Stimulated activated CD4-positive, alpha-beta T cell treated with anti-CD3 and anti-CD28 coated beads, Interleukin-4, amount 100 ng/mL, for 24 hours (primary cell): ENCODE measurements at places on chromosomes 5 and 9.

- DNase-seq, result peak; percentile 47
Observed at GRCh38 chr9:136409557-136410455, 608 bp downstream of the ENTR1 start.

DNA sequence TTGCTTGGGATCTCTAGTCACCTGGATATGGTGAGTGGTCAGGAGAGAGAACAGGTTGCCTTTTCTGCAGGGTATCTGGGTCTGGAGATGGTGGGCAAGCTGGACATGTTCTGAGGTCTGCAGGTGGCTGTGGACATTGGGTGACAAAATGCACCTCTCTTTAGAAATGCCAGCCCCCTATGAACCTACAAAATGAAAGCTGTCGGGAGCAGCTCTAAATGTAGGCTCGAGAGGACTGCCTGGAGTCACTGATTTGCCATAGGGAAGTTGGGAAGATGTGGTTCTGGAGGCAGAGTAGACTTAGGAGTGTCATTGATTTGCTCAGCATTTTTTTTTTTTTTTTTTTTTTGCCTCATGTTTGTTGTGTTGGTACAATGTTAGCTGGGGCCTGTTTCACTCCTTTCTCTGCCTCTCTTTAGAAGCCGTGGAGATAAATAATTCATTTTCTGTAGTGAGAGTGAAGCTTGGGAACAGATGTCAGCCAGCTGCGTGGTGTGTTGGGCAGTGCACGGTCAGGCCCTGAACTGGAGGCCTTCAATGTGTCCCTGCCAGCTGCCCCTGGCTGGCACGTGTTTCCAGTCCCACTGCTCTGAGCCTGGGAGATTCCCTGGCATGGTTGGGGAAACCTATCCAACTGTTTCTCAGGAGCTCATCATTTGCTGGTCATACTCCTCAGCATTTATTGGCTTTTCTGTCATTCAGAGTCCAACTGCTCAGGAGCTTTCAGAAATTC, 5.4 kb downstream of the RGS3 start:
- no peak for DNase-seq

- peak; percentile 18 for DNase-seq
Observed at GRCh38 chr9:123929177-123929869, 603 bp downstream of the DENND1A start.

DNA sequence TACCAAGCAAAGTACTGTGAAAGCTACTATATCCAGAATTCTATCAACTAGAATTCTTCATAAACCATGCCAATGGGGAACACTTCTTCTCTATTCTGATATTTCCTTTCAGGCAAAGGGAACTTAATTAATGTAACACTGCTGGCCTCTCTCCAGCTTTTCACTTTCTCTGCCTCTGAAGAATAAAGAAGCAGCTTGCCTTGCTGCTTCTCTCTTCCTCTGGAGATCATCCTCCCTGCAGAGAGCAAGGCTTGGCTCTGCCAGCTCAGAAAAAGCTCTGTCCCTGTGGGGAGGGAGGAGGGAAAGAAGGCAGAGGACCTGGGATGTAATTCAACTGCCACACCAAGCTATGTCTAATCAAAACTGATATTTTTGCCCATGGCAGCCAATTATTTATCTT, 6.5 kb downstream of the CTNND2 start:
- DNase-seq, result no peak

GRCh38 chr9:92666912-92667532, 2.9 kb downstream of the IPPK start:
- no peak for DNase-seq

- no peak for DNase-seq
Observed at GRCh38 chr5:156043351-156043750, 283.6 kb upstream of the SGCD start.

DNA sequence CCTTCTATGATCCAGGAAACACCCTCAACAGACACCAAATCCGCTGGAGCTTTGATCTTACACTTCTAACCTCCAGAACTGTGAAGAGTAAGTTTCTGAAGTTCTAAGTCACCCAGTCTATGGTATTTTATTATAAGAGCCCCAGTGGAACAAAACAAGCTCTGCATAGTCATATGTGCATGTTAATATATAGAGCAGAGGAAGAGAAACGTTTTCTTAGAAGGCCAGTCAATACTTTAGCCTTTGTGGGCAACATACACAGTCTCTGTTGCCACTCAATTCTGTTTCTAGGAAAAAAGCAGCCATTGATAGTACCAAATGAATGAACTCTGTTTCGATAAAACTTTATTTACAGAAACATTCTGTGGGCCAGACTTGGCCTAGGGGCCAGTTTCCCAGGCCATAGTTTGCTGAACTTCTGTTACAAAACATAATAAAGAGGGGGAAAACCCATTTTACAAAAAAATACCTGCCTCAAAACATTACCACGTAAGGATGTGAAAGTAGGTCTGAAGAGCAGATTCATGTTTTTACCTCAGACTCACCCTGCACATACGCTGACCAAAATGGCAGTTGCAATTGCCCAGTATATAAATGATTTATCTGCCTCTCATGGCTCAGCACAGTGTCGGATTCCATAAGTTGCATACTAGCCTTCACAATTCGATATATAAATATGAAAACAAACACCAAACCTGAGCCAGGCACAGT, 350.5 kb downstream of the SLIT3 start:
- no peak for DNase-seq

DNA sequence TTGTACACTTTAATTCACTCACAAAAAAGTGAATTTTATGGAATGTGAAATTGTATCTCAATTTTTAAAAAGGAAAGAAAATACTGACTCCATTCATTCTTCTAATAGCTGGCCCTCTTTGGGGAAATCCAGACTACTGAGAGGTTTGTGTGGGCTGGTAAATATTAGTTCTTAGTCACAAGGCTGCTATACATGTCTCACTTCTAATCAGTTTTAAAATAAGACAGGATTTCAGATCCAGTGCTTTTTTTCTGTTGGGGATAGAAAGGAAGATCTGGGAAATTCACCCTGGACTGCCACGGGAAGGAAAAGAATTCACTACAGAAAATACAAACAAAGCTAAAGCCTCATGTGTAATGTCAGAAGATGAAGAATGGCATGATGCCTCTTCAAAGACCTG, 32.7 kb upstream of the ADAMTSL1 start:
- DNase-seq, result no peak

DNA sequence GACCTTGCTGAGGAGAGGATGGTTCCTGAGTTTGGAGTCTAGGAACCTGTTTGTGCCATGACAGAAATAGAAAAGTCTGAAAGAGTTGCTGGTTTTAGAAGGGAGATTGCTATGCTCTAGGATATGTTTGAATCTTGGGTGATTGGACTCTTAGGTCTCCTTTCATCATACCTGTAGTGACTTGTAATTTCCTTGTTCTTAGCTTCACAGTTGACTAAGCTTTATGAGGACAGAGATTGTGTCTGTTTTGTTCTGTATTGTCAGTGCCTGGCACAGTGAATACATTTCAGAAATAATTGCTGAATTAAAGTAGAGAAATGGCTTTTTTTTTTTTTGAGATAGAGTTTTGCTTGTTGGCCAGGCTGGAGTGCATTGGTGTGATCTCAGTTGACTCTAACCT, 31.5 kb downstream of the GAPVD1 start:
- no peak for DNase-seq

- no peak for DNase-seq
Observed at GRCh38 chr5:128480906-128481633, 57.0 kb downstream of the FBN2 start.

- DNase-seq, result no peak
Observed at GRCh38 chr5:137118629-137119028, 380.5 kb downstream of the SPOCK1 start.

- DNase-seq, result no peak
Observed at GRCh38 chr9:18611971-18612370, 138.0 kb downstream of the ADAMTSL1 start.

GRCh38 chr5:466661-467310, 23.8 kb downstream of the EXOC3 start:
- no peak for DNase-seq

- DNase-seq, result no peak
Observed at GRCh38 chr5:78005021-78005785, 229.1 kb upstream of the TBCA start.

- DNase-seq, result no peak
Observed at GRCh38 chr9:94156348-94157049, 72.2 kb downstream of the PTPDC1 start.

- no peak for DNase-seq
Observed at GRCh38 chr5:35247648-35248034, 17.4 kb upstream of the PRLR start.

- DNase-seq, result peak; percentile 18
Observed at GRCh38 chr5:61332851-61333320, 828 bp downstream of the ZSWIM6 start.

DNA sequence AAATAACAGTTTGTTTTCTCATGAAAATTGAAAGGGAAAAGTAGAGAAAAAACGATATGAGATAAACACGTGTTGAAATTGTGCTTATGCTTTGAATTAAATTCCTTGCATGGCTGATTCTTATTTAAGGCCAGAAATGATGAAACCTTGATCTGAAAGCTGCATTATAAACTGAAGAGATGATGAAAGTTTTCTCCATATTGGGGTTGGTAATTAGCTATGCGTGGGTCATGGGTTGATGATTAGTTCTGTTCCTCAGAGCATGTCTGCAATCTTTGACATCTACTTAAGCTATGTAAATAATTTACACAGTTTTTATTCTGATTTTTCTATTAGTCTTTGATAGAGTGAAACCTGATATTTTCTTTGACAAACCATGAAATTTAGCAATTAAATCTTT, 264.1 kb downstream of the CD180 start:
- DNase-seq, result no peak

DNA sequence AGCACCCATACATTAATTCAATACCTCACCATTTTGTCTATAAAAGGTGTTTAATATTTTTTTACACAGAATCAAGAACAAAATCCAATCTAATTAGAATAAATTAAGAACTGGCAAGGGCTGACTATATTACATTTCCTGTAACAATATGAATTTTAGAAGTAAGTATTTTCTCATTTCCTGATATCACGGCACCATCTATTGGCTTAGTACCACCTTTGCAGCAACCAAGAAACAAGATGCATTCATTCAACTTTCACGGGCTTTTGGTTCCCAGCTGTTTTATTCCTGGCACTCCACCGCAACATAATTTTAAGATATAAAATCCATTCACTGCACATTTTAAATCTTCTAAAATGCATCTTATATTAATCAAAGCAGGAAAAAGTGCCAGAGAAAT, 20.6 kb downstream of the PSMB7 start:
- DNase-seq, result no peak

GRCh38 chr5:115543365-115544042, 1.1 kb downstream of the FEM1C start:
- DNase-seq, result peak; percentile 58

- peak; percentile 49 for DNase-seq
Observed at GRCh38 chr9:133589454-133590227, 19.5 kb downstream of the FAM163B start.

GRCh38 chr9:109910671-109911518, 130.9 kb downstream of the PALM2AKAP2 start:
- DNase-seq, result no peak

DNA sequence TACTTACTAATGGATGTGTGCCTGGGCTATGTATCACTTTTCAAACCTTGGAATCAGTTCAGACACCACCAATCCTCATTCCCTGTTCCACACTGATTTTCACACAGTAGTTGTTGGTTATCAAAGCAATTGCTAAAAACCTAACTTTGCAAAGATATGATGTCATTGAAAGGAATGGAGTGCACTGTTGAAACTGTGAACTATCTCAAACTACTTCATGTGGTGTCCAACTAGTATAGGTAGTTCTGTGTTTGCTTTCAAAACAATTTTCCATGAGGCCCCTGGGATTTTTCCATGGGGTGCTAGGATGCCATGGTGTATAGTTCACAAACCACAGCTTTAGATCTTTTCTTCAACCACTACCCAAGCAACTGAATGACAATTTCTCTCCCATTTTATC, 17.8 kb downstream of the INIP start:
- DNase-seq, result no peak

GRCh38 chr9:131521203-131521602, 9.9 kb downstream of the UCK1 start:
- DNase-seq, result no peak

DNA sequence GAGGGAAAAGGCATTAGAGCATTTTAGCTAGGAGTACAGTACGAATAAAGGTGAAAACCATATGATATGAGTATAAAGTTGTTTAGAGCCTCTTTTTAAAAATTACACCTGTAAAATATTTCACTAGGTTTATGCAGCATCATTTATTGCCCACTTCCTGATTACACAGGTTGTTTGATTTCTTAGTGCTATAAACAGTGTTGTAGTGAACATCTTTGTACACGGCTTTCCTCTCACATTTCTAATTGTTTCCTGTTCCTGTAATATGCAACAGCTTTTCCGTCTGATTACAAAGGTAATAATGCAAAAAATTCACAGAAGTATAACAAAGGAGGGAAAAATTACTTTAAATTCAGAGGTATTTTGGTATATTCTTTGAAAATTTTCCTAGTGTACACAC, 13.0 kb downstream of the STOM start:
- no peak for DNase-seq

DNA sequence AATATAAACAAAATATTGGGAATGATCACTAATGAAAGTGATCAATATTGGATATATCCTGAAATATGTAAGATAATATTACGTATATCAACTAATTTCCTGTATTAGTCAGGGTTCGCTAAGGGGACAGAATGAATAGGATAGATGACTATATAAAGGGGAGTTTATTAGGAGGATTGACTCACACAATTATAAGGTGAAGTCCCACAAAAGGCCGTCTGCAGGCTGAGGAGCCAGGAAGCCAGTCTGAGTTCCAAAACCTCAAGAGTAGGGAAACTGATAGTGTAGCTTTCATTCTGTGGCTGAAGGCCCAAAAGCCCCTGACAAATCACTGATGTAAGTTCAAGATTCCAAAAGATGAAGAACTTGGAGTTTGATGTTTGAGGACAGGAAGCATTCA, 561.1 kb downstream of the PRDM9 start:
- DNase-seq, result no peak

- no peak for DNase-seq
Observed at GRCh38 chr9:13386935-13387733, 107.6 kb upstream of the MPDZ start.

- no peak for DNase-seq
Observed at GRCh38 chr5:132787076-132787475, 10.0 kb upstream of the SEPTIN8 start.

GRCh38 chr5:604391-604831, 7.7 kb upstream of the CEP72 start:
- no peak for DNase-seq

- no peak for DNase-seq
Observed at GRCh38 chr5:56303511-56303910, 70.4 kb upstream of the ANKRD55 start.

- DNase-seq, result peak; percentile 72
Observed at GRCh38 chr5:14870337-14871213, 1.0 kb downstream of the ANKH start.

GRCh38 chr9:27571011-27571410, 2.3 kb downstream of the C9orf72 start:
- DNase-seq, result no peak

GRCh38 chr5:14413331-14413750, 168.3 kb upstream of the OTULINL start:
- DNase-seq, result peak; percentile 33

- DNase-seq, result peak; percentile 76
Observed at GRCh38 chr9:89477384-89477783, 20.5 kb downstream of the SEMA4D start.

GRCh38 chr5:36763454-36763853, 113.1 kb upstream of the NIPBL start:
- DNase-seq, result no peak
